Mesothelial cell of epicardium (in vitro differentiated cells): ENCODE measurements at places on chromosomes 4 and X. TPM values are rescaled to one million over a fixed set of nuclear protein-coding genes. Genes with fewer than 3 reads are reported as not detected.

- no peaks in the 10 kb centered on the region for H3K36me3 ChIP-seq
- H3K27me3 ChIP-seq, result no peaks in the 10 kb centered on the region
- no peak overlapping the region for H3K4me3 ChIP-seq
- DNase-seq, result no peak
- H3K27ac ChIP-seq, result no peak overlapping the region
These were observed 74.4 kb downstream of the SOWAHB start for GRCh38 chr4:76823495-76823894.

GRCh38 chr4:119735165-119735651 is 106.6 kb upstream of the PDE5A start:
- no peak for DNase-seq
- peaks cover 69% of the 10 kb centered on the region for H3K4me1 ChIP-seq
- H3K4me3 ChIP-seq, result no peak overlapping the region
- peak overlapping the region; percentile 92 for H3K27ac ChIP-seq

DNA sequence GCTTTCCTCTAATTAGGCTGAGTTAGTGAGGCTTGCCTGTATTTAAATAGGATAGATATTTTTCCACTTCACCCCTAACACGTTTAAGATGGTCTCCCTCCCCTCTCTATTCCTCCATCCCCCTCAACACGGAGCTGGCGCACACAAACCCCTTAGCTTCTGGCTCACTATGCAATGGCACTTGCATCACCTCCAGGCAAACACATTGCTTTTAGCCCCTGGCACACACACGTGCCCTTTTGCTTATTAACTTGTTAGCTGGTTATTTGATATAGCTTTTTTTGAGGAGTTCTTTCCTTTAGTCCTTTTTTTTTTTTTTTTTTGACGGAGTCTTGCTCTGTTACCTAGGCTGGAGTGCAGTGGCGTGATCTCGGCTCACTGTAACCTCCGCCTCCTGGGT is 94.3 kb downstream of the HDAC8 start:
- H3K4me3 ChIP-seq, result no peak overlapping the region
- no peak overlapping the region for H3K27ac ChIP-seq
- no peaks in the 10 kb centered on the region for H3K27me3 ChIP-seq
- peaks cover 9% of the 10 kb centered on the region for H3K36me3 ChIP-seq
- DNase-seq, result no peak
- H3K4me1 ChIP-seq, result peaks cover 9% of the 10 kb centered on the region

DNA sequence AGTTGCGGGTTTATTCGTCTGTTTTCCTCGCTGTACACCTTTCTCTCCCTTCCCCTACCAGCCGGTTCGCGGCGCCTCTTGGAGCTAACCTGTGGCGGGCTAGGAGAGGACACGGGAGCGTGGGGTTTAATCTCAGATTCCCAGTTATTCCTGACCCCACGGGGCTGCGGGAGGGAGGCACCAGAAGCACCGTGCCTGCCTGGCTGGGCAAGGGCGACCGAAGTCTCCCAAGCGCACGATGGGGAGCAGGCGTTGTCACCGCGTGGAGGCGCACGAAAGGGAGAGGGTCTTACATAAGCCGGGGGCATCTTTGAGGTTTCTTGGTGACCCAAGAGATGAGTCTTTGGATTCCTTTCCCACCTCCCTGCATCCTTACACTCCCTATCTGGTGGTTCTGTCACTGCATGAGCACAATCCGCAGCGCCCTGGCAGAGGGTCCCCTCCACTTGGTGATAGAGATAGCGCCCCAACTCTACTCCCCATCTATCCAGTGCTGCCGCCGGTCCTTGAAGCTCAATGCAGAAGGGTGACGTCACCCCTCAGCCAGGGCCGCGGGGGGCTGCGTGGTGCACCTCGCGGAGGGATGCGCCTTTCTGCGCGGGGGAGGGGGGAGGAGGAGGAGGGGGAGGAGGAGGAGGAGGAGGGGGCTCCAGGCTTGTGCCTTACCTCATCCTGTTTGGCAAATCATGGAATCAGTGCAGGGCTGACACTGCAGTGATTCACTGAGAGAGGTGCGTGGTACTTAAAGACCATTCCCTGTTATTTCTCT is 793 bp downstream of the TSPAN7 start:
- H3K4me3 ChIP-seq, result peak overlapping the region; percentile 83
- H3K4me1 ChIP-seq, result peaks cover 12% of the 10 kb centered on the region
- DNase-seq, result peak; percentile 39
- H3K36me3 ChIP-seq, result no peaks in the 10 kb centered on the region
- no peak overlapping the region for H3K27ac ChIP-seq

GRCh38 chr4:184344435-184344834 is 126.8 kb upstream of the ENPP6 start:
- H3K36me3 ChIP-seq, result no peaks in the 10 kb centered on the region
- H3K27me3 ChIP-seq, result no peaks in the 10 kb centered on the region
- no peak for DNase-seq
- peaks cover 41% of the 10 kb centered on the region for H3K4me1 ChIP-seq

GRCh38 chr4:125833-126232 is 1.5 kb downstream of the ZNF718 start:
- H3K4me1 ChIP-seq, result peaks cover 11% of the 10 kb centered on the region
- peak overlapping the region; percentile 100 for H3K4me3 ChIP-seq
- H3K27ac ChIP-seq, result peak overlapping the region; percentile 100
- peaks cover 7% of the 10 kb centered on the region for H3K36me3 ChIP-seq

DNA sequence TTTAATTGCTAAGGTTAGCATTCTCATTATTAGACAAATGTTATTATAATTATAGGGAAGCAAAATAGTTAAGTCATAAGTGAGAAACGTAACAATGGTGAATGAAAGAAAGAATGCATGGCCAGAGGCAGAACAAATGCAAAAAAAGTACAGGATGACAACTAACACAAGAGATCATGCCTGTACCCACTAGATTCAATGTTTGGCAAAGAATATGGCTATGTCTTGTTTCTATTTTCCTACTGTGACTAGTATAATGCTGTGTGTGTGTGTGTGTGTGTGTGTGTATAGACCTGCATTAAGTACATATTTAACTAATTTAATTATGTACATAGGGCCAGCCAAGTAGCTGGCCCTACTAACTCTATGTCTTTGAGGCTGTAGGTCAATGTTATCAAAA is 12.9 kb upstream of the BMP2K start:
- H3K4me3 ChIP-seq, result no peak overlapping the region
- H3K36me3 ChIP-seq, result no peaks in the 10 kb centered on the region
- H3K4me1 ChIP-seq, result peaks cover 5% of the 10 kb centered on the region
- no peak for DNase-seq

- H3K4me1 ChIP-seq, result peaks cover 11% of the 10 kb centered on the region
- H3K27me3 ChIP-seq, result no peaks in the 10 kb centered on the region
- no peak overlapping the region for H3K4me3 ChIP-seq
- no peaks in the 10 kb centered on the region for H3K36me3 ChIP-seq
- H3K27ac ChIP-seq, result no peak overlapping the region
These were observed 253.5 kb downstream of the ARHGAP24 start for GRCh38 chr4:85728464-85728863.

GRCh38 chr4:115353370-115353769 is 239.9 kb upstream of the NDST4 start:
- H3K27me3 ChIP-seq, result no peaks in the 10 kb centered on the region
- no peaks in the 10 kb centered on the region for H3K4me1 ChIP-seq
- no peak overlapping the region for H3K27ac ChIP-seq
- H3K36me3 ChIP-seq, result peaks cover 14% of the 10 kb centered on the region
- no peak for DNase-seq
- H3K4me3 ChIP-seq, result no peak overlapping the region

- DNase-seq, result no peak
- H3K36me3 ChIP-seq, result no peaks in the 10 kb centered on the region
- H3K4me3 ChIP-seq, result no peak overlapping the region
- H3K27me3 ChIP-seq, result no peaks in the 10 kb centered on the region
- peaks cover 15% of the 10 kb centered on the region for H3K4me1 ChIP-seq
These were observed 36.3 kb downstream of the HTT-AS start for GRCh38 chr4:3037957-3038461.

DNA sequence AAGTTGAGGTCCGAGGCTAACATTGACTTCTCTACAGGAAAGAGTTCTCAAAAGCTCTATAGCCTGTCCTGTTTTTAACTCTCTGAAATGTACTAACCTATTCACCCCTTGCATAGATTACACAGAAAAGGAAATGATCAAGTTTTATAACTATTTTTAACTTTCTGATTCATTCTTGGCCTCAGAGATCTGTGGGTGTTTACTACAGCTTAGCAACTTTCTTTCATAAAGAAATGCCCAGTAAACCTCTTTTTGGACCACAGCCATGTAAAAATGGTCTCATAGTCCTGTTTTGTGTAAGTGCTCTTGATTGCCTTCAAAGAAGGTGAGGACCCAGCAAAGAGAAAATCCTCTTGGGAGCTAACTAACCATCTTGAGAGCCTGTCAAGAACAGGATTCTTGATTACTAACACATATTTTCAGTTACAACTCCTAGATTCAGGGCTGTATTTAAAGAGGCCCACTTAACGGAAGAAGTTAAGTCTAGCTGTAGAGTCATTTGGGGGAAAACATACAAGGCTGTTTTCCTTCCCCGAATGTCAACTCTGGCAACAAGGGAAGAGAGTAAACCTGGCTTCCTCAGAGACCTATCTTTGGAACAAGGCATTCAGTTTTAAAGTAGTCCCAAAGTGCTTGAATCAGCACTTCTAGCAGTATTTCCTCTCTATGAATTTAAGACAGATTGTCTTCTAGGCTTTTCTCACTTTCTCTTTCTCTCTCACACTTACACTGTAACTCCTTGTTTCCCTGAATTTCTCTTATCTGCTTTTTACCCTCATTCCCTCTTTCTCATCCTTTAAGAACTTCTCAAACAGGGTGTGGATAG is 78.2 kb downstream of the IL21 start:
- DNase-seq, result no peak
- no peaks in the 10 kb centered on the region for H3K27me3 ChIP-seq

DNA sequence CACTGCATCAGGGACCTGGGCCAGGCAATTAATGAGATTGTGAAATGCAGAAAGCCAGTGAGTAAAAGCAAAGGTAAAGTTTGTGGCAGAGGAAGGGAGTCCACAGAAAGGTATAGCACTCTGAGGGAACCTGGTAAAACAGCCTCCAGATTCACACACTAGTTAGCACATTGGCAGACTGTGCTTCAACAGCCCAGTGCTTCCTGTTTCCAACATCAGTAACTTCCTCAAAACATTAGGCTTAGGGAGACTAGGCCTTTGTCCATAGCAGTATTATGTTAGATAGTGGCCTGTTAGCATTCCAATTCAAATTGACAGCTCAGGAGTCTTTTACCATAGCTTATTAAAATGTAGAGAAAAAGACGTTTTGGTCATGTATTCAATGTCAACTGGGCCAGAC is 582.6 kb upstream of the ACTRT1 start:
- H3K4me1 ChIP-seq, result no peaks in the 10 kb centered on the region
- H3K4me3 ChIP-seq, result no peak overlapping the region
- no peaks in the 10 kb centered on the region for H3K27me3 ChIP-seq
- no peak for DNase-seq

GRCh38 chr4:112060212-112060611 is 85.0 kb upstream of the FAM241A start:
- no peak for DNase-seq
- H3K27ac ChIP-seq, result no peak overlapping the region
- H3K27me3 ChIP-seq, result no peaks in the 10 kb centered on the region
- H3K4me3 ChIP-seq, result no peak overlapping the region

- peak; percentile 35 for DNase-seq
- H3K27me3 ChIP-seq, result peaks cover 1% of the 10 kb centered on the region
- peak overlapping the region; percentile 77 for H3K4me3 ChIP-seq
- H3K27ac ChIP-seq, result peak overlapping the region; percentile 45
- H3K36me3 ChIP-seq, result no peaks in the 10 kb centered on the region
These were observed 445 bp downstream of the AP1S2 start for GRCh38 chrX:15854080-15854655.

GRCh38 chr4:148270630-148271029 is 171.6 kb downstream of the NR3C2 start:
- peaks cover 22% of the 10 kb centered on the region for H3K4me1 ChIP-seq
- no peak overlapping the region for H3K4me3 ChIP-seq
- peak overlapping the region; percentile 47 for H3K27ac ChIP-seq
- H3K27me3 ChIP-seq, result no peaks in the 10 kb centered on the region
- H3K36me3 ChIP-seq, result no peaks in the 10 kb centered on the region
- DNase-seq, result no peak

DNA sequence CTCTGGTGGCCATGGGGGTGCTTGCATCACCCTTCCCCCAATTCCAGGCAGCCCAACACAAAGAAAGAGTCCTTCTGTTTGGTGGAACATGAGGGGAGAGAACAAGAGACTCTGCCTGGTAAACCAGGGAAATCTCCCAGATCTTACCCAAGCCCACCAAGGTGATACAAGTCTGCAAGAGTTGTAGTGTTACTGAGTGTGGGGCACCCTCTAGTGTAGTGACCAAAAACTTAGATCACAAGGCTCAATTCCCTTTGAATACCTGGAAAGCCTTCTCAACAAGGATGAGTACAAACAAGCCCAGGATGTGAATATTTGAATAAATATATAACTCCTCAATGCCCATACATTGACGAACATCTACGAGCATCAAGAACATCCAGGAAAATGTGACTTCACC is 64.7 kb downstream of the IL13RA2 start:
- no peak overlapping the region for H3K4me3 ChIP-seq
- DNase-seq, result no peak
- no peaks in the 10 kb centered on the region for H3K36me3 ChIP-seq
- H3K27ac ChIP-seq, result no peak overlapping the region

DNA sequence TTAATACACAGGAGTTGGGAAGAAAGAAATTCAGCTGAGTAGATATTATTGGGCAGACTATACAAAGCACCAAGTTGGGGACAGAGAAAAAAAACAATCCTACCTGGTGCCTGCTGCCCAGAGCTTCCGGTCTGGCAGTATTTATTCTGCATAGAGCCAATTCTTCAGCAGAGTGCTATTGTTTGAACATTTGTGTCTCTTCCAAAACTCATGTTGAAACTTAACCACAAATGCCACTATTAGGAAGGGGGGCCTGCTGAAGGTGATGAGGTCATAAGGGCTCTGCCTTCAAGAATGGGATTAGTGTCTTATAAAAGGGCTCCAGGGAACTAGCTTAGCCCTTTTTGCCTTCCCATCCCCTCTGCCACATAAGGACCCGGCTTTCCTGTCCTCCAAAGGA is 136.2 kb downstream of the EVC2 start:
- H3K4me3 ChIP-seq, result no peak overlapping the region
- no peaks in the 10 kb centered on the region for H3K27me3 ChIP-seq
- DNase-seq, result no peak
- H3K36me3 ChIP-seq, result peaks cover 51% of the 10 kb centered on the region

- DNase-seq, result no peak
- no peaks in the 10 kb centered on the region for H3K27me3 ChIP-seq
- H3K4me3 ChIP-seq, result no peak overlapping the region
- no peak overlapping the region for H3K27ac ChIP-seq
These were observed 56.5 kb downstream of the ARAP2 start for GRCh38 chr4:36187723-36188333.

DNA sequence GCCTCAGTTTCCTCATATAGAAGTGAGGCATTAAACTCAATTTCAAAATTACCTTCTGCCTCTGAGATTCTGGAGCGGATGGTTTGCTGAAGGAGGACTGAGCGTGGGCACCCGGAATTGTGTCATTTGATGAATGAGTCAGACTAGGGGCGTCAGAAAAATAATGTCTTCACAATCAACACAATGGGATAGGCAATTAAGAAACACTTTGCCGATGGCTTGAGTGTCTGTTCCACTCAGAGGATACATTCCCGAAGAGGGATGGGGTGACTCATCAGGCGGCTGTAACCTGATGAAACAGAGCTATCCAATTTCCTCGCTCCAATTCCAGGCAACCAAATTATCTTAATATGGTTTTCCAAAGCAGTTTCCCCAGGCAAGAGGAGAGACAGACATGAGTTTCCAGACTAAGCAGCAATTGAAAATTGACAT is 1.2 kb upstream of the CHRNA9 start:
- H3K4me3 ChIP-seq, result no peak overlapping the region
- no peak for DNase-seq
- H3K27ac ChIP-seq, result no peak overlapping the region
- H3K27me3 ChIP-seq, result no peaks in the 10 kb centered on the region
- H3K4me1 ChIP-seq, result peaks cover 12% of the 10 kb centered on the region

Gene MTHFD2L
- total RNA-seq, result 19.2 to 21.1 TPM (median 20.9 TPM) in 3 replicates

Gene SYP
- total RNA-seq, result 0.27 to 0.33 TPM (median 0.32 TPM) in 3 replicates

Gene CWH43
- total RNA-seq, result not detected in 3 replicates

Gene TLR7
- total RNA-seq, result 0.04 TPM in 2 of 3 replicates, not detected in the other

Gene HEPH
- total RNA-seq, result 125 to 129 TPM (median 126 TPM) in 3 replicates

Gene FLNA
- 1,336 to 1,412 TPM (median 1,356 TPM) in 3 replicates for total RNA-seq

Gene TMEM144
- total RNA-seq, result 5.4 to 6.3 TPM (median 5.7 TPM) in 3 replicates
